Amniotic stem cell (primary cell): ENCODE measurements at places on chromosomes 5 and 9.

- no peak for DNase-seq
Observed at GRCh38 chr5:135891268-135891667, 4.4 kb downstream of the IL9 start.

- DNase-seq: no peak
Observed at GRCh38 chr9:127022913-127023660, 99.3 kb downstream of the ANGPTL2 start.

DNA sequence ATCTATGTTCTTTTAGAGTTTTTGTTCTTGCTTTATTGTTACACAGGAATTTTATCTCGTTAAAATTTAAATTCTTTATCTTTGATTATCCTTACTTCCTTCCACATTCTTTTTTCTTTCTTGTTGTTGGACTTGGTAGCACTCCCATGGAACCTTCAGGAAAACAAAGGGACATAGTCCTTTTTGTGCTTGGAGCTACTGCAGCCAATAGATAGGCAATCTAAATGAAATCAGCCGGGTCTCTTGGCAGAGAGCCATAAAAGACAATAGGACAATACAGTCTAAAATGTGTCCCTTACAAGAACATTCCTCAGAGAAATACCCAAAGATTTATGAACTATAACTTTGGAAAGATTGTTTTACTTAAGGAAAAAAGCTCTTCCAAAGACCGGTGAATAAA is 548.1 kb upstream of the C9orf72 start:
- no peak for DNase-seq

- DNase-seq: peak; percentile 91
Observed at GRCh38 chr5:39424736-39425637, at the start of gene DAB2. TSS of gene DAB2 (minus strand) at chr5:39424980. CDS start at chr5:39394320, 30,660 bp downstream.

DNA sequence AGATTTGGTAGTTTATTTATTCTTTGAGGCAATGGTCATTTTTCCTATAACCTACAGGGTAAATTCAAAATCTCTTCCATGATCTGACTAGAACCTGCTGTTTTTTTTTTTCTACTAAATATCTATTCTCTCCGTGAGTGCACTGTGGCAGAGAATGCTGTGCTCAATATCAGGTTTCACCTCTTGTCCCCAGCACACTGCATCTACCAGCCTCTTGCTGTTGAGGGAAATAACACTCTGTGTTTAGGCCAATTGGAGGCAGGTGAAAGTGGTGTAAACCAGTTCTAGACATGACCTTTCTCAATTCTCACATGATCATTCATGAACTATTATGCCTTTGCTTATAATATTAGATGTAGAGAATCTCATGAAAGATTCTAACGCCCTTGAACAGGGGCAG is 2365.9 kb downstream of the MAT2B start:
- DNase-seq: no peak

DNA sequence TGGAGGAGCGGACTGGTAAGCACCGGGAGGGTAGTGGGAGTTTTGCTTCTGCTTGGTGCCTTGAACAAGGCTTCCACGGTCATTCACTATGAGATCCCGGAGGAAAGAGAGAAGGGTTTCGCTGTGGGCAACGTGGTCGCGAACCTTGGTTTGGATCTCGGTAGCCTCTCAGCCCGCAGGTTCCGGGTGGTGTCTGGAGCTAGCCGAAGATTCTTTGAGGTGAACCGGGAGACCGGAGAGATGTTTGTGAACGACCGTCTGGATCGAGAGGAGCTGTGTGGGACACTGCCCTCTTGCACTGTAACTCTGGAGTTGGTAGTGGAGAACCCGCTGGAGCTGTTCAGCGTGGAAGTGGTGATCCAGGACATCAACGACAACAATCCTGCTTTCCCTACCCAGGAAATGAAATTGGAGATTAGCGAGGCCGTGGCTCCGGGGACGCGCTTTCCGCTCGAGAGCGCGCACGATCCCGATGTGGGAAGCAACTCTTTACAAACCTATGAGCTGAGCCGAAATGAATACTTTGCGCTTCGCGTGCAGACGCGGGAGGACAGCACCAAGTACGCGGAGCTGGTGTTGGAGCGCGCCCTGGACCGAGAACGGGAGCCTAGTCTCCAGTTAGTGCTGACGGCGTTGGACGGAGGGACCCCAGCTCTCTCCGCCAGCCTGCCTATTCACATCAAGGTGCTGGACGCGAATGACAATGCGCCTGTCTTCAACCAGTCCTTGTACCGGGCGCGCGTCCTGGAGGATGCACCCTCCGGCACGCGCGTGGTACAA is 556 bp downstream of the PCDHGC3 start:
- peak; percentile 69 for DNase-seq

- no peak for DNase-seq
Observed at GRCh38 chr9:116951588-116952435, 264.7 kb downstream of the TRIM32 start.

- DNase-seq: no peak
Observed at GRCh38 chr5:115806986-115807653, 9.3 kb downstream of the CDO1 start.

- no peak for DNase-seq
Observed at GRCh38 chr9:124776954-124777648, at the start of gene OLFML2A. TSS of gene OLFML2A (plus strand) at chr9:124777133. CDS start at chr9:124777271, 138 bp downstream.

- DNase-seq: no peak
Observed at GRCh38 chr5:61653807-61654580, 321.9 kb downstream of the ZSWIM6 start.

GRCh38 chr5:40033411-40033810 is 608.6 kb upstream of the DAB2 start:
- no peak for DNase-seq

DNA sequence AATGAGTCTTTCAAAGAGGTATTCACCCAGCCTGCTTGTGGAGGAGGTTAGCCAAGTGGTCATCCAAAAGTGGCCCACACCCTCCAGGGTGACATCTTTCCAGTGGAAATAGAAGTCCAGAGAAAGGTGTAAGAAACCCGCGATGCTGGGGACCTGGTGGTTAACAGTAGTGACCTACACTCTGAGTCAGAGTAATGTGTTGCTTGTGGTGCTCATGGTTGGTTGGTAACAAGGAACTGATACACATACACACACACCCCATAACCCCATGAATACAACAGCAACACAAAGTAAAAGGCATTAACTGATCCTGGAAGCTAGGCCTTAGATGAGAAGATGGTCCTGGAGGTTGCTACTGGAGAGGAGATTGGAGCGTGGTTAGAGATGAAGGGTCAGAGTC is 26.9 kb downstream of the MRPS30 start:
- no peak for DNase-seq

DNA sequence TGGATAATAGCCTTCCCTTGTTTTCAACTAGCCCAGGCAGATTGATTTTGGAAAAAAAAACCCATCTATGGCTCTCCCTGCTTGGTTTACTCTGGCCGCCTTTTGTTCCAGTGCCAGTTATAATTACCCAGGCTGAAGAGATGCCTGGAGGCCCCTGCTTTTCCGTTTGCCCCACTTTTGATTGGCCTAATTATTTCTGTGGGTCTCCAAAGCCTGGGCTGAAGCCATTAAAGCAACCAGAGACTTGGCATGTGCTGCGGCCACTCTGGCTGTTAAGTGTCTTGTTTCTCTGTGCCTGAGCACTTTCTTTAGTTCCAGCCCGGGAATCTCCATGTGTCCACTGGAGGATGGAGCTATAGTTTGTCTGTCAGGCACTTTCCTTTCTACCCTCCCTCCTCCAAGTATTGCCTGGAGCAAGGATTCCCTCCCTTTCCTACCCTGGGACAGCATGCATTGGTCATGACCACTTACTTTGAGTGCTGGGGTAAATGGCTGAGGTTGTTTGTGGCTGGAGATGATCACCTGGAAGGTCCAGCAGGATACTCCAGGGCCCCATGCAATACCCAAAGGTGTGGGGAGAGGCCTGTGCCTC is 105.1 kb upstream of the CTSL start:
- no peak for DNase-seq

GRCh38 chr9:3337515-3338225 is 188.1 kb downstream of the RFX3 start:
- DNase-seq: no peak

DNA sequence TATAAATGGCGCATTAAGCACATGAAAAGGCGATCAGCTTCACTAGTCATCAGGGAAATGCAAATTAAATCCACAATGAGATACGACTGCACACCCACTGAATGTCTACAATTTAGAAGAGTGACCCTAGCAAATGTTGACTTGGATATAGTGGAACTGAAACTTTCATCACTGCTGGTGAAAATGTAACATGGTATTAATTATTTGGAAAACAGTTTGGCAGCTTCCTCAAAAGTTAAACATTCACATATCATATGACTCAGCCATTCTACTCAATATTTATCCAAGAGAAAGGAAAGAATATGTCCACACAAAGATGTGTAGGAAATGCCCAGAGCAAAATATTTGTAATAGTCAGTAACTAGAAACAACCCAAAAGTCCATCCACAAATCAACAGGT is 146.5 kb downstream of the LPAR1 start:
- DNase-seq: no peak

DNA sequence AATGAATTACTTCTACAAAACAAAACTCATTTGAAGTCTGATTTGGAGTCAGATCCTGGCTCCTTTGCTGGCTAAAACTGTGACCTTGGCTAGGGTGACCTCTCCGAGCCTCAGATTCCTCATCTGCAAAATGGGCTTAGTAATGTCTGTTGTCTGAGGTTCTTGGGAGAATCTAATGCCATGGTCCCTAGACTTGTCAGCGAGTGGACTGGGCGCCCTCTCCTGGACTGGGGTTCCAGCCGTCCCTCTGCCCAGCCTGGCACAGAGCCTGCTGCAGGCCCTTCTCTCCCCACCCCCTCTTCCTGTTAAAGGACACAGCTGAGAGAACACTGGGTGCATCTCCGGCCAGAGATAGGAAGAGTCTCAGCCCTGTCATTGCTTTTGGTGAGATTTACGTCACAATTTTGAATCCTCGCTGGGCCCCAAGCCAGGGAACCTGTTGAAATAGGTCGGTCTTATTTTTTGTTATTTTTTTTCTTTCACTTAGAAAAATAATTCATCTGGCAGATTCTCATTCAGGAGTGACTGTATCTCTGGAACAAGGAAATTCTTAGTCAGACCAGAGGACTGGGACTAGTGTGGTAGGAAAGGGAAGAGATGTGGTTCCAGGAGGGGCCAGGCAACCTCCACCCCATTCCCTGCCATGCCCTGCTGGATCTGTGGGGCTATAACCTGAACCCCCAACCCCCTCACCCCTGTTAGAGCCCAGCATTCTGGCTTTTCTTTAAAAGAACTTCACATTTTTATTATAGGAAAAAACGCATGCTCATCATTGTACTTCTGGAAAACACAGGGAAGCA is 48.2 kb upstream of the RPL26L1 start:
- DNase-seq: no peak

- DNase-seq: no peak
Observed at GRCh38 chr5:90830058-90830457, 271.5 kb downstream of the ADGRV1 start.

DNA sequence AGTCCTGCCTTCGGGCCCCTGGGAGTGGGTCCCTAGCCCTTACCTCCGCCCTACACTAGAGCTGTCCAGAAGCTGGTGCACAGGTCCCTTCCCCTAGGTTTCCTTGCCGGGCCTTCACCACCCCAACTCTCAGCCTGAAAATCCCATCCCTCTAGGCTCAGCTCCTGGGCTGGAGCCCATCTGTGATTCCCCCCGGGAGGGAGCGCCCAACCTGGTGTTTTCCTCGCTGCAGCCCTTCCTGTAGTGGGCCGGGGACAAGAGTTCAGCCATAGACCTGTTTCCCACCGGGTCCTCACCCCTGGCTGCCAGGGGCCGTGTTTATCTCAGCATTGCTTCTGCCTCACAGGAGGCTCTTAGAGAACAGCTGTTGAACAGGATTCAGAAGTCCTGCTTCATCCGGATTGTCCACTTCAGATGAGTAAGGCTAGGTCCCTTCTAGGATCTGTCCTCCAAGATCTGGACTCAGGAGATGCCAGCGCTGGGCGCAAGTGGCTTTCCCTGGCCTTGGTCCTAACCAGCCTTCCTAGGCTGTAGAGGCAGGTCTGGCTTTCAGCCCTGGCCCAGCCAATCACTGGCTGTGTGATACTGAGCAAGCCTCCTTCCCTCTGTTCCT is 965 bp downstream of the GLIPR2 start:
- DNase-seq: no peak

DNA sequence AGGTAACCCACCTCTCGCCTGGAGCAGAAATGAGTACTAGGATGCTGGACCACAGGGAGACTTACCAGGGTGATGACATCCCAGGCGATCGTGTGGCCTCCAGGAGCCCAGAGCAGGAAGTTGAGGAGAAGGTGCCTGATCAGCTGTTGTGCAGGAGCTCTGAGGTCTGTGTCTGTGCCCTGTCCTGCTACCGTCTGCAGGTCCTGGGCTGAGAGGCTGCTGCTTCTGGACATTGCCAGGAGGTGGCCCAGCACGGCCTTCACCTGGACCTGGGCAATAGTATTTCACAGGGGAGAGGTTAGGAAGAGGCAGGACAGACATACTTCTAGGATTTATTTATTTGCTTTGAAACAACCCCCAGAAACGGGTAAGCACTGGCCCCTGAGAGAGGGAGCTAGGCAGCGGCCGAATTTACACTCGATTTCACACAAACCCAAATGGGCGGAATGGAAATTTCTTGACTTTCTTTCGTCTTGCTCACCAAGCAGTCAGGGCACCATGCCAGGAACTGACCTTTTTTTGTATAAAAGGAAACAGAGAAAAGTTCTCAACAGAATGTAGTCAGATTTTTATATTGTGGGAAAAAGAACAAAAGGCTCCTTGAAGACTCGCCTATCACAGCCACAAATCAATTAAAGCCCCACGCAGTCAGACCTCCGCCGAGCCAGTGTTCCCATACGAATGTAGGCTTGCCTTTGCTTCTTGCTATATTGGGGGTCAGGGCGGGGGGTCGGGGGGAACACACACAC is 210.3 kb downstream of the FANCC start:
- peak; percentile 81 for DNase-seq

GRCh38 chr5:140345919-140346347 is 470 bp downstream of the HBEGF start:
- peak; percentile 34 for DNase-seq

DNA sequence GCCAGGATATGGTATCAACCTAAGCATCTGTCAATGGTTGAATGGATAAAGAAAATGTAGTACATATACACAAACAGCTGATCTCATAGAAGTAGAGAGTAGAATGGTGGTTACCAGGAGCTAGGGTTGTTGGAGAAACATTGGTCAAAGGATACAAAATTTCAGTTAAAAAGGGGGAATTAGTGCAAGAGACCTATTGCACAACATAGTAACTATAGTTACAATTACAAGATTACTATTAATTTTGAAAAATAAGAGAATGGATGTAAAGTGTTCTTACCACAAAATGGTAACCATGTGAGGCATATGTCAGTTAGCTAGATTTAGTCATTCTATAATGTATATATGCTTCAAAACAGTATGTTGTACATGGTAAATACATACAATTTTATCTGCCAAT is 28.8 kb upstream of the ELOVL7 start:
- no peak for DNase-seq

- no peak for DNase-seq
Observed at GRCh38 chr5:78221964-78222451, 72.5 kb downstream of the AP3B1 start.

DNA sequence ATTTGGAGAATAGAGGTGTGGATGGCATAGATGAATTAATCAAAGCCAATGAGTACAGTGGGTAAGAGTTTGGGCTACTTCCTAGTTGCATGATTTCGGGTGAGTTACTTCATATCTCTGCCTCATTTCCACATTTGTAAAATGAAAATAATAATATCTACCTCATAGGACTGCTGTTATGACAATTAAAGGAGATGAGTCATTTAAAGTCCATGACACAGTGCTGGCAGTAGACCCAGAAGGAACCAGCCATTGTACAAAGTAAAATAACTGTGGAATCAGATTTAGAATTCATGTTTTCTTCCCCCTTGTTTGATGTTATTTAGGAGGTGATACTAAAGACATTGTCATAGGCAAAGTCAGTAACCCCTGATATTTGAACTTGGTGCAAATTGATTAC is 139.5 kb upstream of the SLC27A6 start:
- no peak for DNase-seq
